ENCODE measurements at places on chromosomes 11 and 22.

- DNase-seq = no peak
Observed at GRCh38 chr22:49344161-49344560, 483.5 kb downstream of the BRD1 start.

- no peak for DNase-seq
Observed at GRCh38 chr11:121439337-121439736, 12.8 kb upstream of the SORL1 start.

DNA sequence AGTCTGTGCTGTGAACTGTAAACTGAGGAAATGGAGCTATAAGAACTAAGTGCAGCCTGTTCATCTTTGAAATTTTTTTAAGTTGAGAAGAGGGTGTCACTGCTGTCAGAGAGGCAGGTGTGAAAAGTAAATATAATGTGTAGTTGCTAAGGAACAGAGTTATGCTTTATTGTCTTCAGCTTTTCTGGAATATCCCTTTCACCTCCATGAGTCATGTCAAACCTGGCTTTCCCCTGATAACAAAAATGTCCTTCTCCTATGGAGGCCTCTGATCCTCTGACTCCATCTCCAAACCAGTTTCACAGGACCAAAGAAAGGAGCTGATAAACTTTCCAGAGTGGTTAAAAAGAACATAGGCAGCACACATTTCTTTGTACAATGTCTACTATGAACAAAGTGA, 12.8 kb upstream of the MUC15 start:
- no peak for DNase-seq

DNA sequence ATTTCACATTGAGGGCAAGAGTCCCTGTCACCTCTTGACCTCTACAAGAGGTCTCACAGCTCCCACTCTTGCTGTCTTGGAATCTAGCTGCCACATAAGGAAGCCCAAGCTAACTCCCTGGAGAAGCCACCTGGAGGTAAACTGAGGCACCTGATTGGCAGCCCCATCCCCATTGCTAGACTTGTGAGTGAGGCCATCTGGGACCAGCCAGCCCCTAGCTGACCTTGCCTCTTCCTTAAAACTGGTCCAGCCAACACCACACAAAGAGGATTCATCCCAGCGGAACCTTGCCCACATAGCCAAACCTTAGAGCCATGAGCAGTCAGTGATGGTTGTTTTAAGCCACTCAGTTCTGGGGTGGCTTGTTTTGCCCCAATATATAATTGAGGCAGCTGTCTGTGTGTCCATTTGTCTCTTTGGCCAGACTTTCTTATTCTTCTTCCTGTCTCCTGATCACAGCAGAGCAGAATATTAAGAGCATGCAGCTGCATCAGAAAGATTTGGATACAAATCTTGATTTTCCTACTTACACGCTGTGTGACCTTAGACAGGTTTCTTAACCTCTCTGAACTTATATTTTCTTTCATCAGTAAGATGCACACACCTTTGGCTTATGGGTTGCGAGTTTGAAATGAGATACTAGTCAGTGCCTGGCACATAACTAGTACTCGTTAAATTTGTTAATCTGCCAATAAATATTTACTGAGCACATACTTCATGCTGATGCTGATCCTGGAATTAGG, 74.3 kb upstream of the TP53I11 start:
- DNase-seq = no peak

GRCh38 chr11:129418039-129418438, 42.4 kb downstream of the BARX2 start:
- DNase-seq = no peak

DNA sequence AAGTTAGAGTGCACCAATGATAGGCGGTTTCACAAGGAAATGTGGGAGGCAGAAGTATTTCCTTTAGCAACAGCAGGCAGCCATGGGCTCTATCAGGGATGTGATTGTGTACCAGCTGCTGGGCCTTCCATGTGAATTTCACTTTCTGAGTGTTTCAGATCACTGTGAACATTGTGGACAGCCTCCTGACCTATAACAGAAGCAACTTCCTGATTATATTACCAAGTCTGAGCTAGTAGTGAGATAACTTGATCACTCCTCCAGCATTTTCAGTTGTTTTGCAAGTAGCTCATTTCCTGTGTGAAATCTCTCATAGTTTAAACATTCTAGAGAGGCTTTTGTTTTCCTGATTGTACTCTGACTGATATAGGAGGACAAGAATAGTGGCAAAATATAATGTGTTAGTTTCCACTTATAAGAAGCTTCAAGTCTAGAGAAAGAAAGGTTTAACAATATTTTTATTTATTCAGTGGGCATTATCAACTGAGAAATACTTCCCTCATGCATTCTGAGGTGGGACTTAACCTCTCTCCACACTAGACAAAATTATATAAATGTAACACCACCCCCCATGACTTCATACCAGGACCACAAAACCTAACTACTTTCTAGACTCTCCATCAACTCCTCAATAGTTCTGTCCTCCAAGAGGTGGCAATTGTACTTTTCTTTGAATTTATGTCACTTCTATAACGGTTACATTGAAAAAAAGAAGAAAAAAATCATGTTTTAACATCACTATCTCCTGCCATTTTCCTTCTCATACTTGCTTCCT, 184.2 kb upstream of the LUZP2 start:
- DNase-seq = no peak

DNA sequence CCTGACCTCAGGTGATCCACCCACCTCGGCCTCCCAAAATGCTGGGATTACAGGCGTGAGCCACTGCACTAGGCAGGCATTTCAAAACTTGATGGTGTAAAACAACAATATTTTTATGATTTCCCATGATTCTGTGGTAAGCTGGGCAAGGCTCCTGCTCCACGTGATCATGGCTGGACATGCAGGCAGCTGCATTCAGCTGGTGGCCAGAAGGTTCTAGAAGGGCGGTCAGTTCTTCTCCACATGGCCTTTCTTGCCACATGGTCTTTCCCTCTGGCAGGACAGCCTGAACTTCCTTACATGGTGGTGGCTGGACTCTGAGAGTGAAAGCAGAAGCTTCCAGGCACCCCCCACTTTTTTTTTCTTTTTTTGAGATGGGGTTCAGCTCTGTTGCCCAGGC, 9.9 kb upstream of the RASD2 start:
- no peak for DNase-seq

GRCh38 chr11:57480409-57481137, 20.2 kb downstream of the RTN4RL2 start:
- DNase-seq = peak; percentile 88

GRCh38 chr22:46528121-46528610, 9.3 kb downstream of the CELSR1 start:
- peak; percentile 21 for DNase-seq

- no peak for DNase-seq
Observed at GRCh38 chr11:70694371-70694770, 296.0 kb downstream of the CTTN start.

DNA sequence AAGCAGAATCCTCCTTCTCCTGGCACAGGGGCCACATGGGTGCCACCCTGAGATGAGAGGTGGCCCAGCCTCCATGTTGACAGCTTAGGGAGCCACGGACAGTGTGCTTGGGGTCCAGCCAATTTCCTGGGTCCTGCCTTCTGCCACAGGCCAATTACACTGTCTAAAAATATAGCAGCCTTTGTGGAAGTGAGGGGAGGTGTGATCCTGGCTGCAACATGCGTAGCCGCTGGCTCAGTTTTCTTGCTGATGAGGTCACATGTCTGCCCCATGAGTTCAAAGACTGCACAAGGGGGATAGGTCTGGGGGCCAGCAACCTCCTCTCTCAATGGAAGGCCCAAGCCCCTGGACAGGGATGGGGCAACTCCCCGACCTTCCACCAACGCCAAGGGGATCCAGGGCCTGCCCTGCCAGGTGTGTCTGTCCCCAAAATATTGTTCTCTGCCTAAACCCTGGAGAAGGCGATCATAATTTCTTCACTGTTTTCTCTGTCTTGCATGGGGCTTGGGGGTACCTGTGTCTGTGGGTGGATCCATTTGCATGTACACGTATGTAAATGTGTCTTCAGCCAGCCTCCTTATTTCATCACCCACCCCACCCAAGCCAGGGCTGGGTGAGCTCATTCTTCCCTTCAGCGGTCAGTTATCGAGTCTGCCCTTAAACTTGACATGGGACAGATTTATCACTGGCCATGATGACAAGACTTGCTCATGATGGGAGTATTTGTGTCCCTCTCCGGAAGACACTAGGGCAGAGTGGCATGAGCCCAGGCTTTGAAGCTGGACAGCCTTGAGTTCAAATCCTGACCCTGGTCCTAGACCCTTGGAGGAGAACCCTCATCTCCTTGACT, 59.4 kb downstream of the OTOG start:
- DNase-seq = no peak

DNA sequence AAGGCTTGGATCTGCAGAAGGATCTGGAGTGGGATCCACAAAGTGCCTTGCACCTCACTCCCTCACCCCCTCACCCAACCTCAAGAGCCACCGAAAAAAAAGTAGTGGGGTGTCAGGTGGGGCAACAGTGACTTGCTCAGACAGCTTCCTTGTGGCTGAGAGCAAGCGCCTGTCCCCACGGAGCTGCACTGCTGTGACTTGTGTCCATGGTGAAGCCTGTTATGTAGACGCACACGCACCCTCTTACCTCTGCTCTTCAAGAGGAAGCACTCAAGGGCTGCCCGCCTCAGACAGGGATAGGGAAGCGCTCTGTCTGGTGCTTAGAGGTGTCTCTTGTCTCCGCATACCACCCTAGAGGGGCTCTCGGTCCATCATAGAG, 1.2 kb downstream of the DRD2 start:
- no peak for DNase-seq

DNA sequence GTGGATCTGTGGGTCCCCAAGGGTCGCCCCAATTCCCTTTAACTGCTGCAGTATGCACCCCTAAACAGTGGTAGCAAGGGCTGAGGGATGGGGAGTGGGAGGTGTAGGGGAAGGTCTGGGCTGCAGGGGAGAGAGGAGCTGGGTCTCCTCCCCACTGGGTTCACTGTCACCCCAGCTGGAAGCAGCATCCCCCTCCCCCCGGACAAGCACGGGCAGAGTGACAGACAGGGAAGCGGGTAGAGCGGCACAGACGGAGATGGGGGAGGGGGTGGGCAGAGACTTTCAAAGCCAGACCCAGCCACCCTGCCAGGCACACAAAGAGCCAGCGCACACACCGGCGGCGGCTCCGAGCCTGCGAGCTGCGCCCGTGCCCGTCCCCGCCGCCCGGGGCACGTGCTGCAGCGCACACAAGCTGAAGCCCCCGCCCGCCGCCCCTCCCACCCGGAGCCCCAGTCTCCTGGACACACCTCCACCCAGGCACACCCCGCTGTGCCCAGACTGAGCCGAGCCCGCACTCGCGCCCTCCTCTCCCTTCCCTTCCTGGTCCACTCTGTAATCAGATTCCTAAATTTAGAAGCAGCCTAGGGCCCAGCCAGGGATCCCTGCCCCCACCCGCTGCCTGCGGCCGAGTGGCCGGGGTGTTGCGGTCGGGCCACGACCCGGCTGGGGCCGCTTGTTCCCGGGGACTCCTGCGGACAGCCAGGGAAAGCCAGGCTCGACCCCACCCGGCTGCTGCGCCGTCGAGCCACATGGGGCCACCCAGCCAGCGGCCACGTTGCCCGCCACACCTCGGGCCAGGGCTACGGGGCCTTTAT, 935 bp upstream of the RCOR2 start:
- peak; percentile 45 for DNase-seq

GRCh38 chr11:4559527-4560440, 14.8 kb downstream of the OR52M1 start:
- DNase-seq = no peak

DNA sequence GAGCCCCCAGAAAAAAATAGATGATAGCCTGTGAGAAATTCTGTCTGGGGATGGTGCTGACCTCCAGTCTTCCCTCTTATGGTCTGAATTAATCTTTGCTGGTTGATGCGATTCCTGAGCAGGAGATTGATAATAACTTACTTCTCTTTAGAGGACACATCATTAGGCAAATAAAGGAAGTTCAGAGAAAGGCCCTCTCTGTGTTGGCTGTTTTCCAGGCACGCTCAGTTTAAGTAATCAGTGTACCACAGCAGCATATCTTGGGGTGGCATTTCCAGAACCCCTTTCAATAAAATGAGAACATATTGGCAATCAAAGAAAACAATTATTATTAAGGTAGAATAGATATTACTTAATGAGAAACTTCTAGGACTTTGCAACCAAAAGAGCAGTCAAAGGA, 1129.3 kb upstream of the RAG2 start:
- DNase-seq = no peak

DNA sequence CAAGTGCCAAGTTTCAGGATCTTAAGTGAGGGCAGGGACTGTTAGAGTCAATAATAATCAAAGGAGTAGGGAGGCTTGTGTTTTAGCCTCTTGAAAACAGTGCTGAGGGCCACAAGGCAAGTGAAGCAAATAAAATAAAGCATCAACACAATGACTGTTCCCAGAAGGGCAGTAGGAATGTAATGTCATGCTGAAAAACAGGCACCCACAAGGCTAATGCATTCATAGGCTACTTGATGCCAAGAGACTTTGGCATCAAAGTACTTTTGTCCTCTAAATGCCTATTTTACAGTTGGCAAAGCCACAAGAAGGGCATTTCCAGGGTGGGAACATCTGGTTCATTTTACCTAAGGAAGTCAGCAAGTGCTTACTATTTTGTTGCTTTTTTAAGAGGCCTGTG, 22.9 kb downstream of the RAB39A start:
- DNase-seq = no peak

DNA sequence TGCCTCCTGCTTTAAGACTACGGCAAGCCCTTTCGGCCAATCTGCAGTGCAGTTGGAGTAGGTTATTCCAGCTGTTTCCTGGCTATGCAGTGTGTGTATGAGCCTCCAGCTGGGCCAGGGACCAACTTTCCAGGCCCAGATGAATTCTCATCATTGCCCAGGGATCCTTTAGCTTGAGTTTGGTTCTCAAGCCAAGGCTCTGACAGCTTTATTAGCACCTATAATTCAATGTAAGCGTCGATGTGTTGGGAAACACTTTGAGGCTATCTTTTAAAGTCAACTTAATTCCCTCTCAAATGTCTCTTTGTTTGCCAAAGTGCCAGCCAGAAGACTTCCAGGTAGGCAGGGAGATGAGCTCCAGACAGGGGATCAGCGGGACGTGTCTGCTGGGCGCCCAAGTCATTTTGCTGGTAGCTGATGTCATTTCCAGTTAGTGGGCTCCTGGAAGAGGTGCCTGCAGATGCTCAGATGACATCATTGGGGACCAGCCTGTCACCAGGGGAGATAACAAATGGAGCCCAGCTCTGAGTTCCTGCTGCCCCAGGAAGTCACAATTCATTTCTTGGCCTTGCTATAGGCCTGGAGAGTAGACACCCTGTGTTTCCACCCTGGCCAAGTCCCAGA, 520.4 kb downstream of the SOX6 start:
- DNase-seq = no peak

GRCh38 chr11:100927579-100927978, 202.0 kb downstream of the PGR start:
- DNase-seq = no peak

DNA sequence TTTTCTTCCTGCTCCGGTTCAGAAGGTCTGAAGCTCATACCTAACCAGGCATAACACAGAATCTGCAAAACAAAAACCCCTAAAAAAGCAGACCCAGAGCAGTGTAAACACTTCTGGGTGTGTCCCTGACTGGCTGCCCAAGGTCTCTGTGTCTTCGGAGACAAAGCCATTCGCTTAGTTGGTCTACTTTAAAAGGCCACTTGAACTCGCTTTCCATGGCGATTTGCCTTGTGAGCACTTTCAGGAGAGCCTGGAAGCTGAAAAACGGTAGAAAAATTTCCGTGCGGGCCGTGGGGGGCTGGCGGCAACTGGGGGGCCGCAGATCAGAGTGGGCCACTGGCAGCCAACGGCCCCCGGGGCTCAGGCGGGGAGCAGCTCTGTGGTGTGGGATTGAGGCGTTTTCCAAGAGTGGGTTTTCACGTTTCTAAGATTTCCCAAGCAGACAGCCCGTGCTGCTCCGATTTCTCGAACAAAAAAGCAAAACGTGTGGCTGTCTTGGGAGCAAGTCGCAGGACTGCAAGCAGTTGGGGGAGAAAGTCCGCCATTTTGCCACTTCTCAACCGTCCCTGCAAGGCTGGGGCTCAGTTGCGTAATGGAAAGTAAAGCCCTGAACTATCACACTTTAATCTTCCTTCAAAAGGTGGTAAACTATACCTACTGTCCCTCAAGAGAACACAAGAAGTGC, 661 bp upstream of the MALAT1 start:
- DNase-seq = peak; percentile 79
